ENCODE measurements at places on chromosomes 7 and 10.

- peak; percentile 49 for DNase-seq
Observed at GRCh38 chr7:28759475-28759971, 198.6 kb downstream of the TRIL start.

- no peak for DNase-seq
Observed at GRCh38 chr7:148722340-148723165, 23.9 kb downstream of the CUL1 start.

DNA sequence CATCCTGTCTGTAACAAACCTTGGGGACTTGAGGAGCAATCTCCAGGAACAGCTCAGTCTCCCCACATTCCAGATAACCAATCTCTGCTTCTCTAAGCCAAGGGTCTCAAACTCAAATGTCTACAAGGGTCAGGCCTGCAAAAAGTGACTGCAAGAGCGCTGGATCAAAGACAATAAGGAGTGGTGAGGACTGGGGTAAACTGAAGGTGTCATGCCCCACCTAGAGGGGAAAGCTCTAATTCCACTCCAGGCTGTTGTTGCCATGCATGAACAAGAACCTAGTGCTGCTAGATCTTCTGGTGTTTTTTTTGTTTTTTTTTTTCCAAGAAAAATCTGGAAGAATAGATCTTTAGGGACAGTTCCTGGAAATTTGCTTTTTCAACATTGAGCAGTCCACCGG lies 117.9 kb upstream of the MACROH2A2 start:
- no peak for DNase-seq

GRCh38 chr7:116426428-116427156 lies 72.9 kb upstream of the CAV2 start:
- DNase-seq: peak; percentile 85
